ENCODE measurements at places on chromosomes 4 and X.
A peak's percentile ranks its signal among the peaks of the same experiment; 100 is the strongest.

GRCh38 chr4:160316036-160316435, 1213.2 kb downstream of the RAPGEF2 start:
- no peak for DNase-seq

GRCh38 chrX:78650906-78651437, 8.2 kb downstream of the RTL3 start:
- DNase-seq, result no peak

DNA sequence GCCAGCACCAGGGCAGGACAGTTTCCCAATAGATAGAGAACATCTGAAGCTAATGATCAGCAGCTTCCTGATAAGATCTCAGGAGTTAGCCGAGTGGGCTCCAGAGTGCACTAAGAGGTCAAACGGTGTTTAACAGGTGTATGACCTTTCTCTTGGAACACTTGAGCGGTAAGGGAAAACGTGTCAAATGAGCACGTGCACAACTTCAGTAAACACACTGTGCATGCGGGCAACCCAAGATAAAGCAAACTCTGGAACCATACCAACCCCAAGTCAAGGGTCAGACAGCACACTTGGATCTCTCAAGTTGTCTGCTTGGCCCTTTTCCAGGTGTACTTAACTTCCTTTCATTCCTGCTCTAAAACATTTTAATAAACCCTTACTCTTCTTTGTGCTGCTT, 1941.5 kb upstream of the PCDH10 start:
- no peak for DNase-seq

GRCh38 chr4:76948443-76949275, 893 bp upstream of the SEPTIN11 start:
- peak; percentile 76 for DNase-seq

DNA sequence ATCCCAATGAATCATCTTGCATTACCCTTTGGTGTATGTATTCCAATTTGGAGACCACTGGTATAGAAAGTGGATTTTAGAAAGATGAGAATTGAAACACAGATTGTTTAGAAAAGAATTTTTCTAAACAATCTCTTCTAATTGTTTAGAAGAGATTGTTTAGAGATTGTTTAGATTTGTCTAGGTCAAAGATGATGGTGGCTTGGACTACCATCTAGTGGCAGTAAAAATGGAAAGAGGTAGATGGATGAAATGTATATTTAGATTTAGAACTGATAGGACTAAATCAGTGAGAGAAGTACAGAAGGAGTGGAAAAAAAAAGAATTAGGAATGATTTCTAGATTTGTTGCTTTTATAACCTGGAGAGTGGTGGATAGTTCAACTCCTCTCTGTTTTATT, 70.6 kb downstream of the ARSJ start:
- DNase-seq, result no peak

DNA sequence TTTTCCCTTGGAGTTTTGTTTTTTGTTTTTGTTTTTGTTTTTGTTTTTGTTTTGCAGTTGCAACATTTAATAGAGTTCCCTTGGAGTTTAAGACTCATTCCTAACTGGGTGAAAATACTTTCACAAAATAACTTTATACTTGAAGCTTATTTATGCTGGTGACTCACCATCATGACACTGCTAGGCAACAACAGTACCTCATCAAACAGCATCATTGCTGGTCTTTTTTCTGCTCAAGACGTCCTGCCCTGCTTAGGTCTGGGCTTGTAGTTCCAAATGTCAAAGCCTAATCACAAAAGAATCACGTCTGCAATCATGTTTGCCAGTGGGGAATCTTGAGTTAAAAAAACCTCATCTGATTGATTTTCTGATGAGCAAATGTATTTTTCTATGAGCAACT, 105.7 kb upstream of the PRPS2 start:
- DNase-seq, result no peak

GRCh38 chrX:68147848-68148247, 285.4 kb downstream of the OPHN1 start:
- no peak for DNase-seq

DNA sequence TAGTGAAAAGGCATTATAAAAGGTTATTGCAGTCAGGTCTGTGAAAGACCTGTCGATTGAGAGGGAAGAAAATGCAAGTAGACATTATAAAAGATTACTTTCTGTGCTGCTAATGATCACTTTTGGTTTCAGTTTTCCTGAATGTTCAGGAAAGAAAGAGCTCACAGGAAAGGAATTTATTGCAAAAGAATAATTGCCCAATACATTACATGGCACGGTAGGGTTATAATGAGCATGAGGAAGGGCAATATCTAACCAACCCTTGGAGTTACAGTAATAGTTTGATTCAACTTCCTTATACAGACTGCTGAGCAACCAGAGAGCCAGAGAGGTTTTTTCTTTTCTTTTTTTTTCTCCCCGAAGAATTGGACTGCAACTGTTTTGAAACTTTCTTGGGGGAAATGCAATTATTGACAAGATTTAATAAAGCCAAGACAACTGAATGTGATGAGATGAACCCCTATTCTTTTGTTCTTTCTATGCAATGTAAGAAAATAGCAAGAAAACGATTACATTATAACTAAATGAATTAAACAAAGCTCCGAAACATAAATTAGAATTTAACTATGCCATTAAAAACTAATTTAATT, 247.0 kb downstream of the C4orf33 start:
- no peak for DNase-seq

GRCh38 chrX:96563646-96564045, 121.0 kb upstream of the DIAPH2 start:
- no peak for DNase-seq

DNA sequence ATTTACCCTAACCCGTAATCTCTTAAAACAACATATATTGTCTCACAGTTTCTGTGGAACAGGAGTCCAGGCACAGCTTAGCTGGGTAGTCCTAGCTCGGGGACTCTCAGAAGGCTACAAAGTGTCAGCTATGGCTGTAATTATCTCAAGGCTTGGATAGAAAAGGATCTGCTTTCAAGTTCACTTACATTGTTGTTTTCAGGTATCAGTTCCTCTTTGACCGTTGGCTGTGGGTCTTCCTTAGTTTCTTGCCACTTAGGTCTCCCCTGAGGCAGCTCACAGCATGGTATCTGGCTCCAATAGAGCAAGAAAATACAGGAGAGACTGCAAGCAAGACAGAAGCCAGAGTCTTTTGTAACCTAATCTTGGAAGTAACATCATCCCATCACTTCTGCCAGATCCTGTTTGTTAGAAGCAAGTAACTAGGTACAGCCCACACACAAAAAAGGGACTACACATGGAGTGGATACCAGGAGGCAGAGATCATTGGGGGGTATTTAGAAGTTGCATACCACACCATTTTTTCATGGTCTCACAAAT, 137.0 kb downstream of the MAGEB5 start:
- DNase-seq, result no peak

- DNase-seq, result no peak
Measured at GRCh38 chr4:61251129-61251528, 51.0 kb downstream of the ADGRL3 start.

GRCh38 chr4:121243485-121243884, 79.4 kb upstream of the TNIP3 start:
- DNase-seq, result no peak

DNA sequence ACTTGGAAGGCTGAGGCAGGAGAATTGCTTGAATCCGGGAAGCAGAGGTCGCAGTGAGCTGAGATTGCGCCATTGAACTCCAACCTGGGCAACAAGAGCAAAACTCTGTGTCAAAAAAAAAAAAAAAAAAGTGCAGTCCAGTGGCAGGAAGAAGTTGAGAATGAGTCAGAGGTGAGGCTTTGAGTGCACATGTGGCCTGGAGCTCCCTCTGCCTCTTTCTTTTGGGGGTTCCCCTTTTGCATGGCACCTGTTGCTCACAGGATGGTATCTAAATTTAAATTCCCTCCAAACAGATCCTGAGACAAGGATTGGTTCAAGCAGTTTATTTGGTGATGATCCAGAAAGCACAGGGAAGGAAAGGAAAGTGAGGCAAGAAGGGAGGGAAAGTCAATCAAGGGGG, 151.4 kb upstream of the STX18 start:
- no peak for DNase-seq

DNA sequence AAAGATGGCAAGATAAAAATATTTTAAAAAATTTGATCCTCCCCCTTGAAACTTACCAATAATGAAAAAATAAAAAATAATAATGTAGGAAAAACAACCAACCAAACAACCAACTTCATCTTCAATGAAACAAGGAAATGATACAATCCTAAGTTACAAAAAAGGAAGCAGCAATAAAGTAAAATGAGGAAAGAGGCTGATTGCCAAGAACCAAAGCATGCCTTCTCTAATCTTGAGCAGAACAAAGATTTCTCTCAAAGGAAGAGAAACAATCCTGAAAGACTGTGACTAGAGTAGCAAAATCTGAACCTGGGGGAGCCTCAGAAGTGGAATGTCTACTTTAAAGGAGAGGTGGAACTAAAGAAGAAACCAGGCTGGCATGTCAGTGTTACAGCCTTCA, 10.9 kb upstream of the WDFY3 start:
- DNase-seq, result no peak

DNA sequence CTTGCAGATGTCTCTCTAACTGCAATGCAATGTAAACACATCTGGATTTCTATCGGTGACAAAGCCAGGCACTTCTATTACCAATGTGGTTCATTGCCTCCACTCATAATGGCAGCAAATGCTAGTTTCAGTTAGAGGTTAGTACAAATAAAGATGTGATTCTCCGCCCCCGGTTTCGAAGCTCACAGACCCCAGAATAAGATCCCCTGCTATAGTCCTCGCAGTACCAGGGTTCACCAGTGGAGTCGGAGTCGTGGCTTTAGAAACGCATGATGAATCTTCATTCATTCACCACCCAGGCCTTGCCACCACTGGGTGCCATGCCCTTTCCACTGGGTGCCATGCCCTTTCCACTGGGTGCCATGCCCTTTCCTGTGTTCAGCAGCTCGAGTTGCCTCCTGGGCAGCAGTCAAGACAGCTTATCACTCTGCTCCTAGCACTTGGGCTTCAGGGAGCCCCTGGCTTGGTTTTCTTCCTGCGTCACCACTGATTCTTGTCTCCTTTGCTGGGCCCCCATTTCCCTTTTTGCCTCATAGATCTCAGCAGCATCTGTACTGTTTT, 3.5 kb upstream of the NAA10 start:
- no peak for DNase-seq

- DNase-seq, result no peak
Measured at GRCh38 chr4:126482311-126482710, 1150.4 kb upstream of the INTU start.

DNA sequence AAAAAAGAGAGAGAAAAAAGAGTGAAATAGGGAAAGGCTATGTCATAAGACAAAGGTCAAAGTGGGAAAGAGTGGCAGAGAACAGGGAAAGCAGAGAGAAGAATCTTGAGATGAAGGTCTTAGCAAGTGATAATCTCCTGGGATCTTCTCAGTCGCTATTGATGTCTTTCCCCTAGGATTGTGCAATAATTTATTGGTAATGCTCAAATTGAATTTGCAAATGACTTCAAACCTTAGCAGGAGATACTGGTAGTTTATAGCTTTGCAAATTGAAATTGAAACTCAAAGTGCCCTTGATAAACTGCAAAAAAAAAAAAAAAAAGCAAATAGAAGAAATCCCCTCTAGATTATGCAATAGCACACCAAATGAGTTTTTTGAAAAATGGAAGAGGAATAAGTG, 45.7 kb upstream of the MID1 start:
- no peak for DNase-seq

GRCh38 chr4:123632693-123633030, 236.1 kb downstream of the SPRY1 start:
- no peak for DNase-seq

DNA sequence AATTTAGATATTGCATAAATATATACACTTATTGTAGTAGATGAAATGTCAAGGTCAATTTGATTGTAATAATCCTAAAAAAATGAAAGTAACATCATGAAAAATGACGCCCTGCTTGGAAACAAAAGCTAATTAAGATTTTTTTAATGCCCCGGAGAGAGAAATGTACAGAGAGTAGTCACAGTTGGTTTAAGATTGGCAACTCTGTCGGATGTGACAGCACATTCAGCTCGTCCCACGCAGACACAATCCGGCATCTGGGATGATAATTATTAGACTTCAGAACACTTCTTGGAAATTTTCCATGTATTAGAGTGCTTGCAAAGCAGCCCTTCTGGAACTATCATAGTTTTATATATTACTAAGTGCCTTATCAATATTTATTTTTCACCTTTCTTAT, 478.0 kb downstream of the PDHA2 start:
- no peak for DNase-seq

DNA sequence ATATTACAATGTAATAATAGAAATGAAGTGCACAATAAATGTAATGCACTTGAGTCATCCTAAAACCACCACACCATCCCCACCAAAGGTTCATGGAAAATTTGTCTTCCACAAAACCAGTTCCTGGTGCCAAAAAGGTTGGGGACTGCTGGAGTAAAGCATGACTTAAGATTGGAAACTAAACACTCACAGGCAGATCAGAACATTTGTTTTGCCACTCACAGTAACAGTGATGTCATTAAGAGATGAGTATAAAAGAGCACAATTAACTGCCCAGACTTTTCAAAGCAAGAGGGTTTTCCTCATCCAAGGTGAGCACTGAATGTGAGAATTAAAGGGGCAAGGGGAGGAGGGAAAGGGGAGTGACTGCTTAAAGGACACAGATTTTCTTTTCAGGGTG, 35.6 kb downstream of the MAP7D3 start:
- DNase-seq, result no peak

DNA sequence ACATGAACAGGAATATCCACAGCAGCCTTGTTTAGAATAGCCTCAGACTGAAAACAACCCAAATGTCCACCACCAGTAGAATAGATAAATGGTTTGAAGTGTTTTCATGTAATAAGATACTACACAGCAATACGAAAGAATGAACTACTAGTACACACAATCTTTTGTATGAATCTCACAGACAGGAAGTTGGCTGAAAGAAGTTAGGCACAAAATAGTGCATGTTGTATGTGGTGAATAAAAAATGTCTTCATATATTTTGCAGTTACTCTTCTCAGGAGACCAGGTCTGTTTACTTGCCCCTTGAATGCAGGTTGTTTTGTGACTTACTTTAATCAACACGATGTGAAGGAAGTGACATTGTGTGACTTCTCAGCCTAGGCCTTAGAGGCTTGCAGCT, 75.9 kb upstream of the LEF1 start:
- no peak for DNase-seq

GRCh38 chr4:4182835-4183568, 43.7 kb downstream of the OTOP1 start:
- no peak for DNase-seq

DNA sequence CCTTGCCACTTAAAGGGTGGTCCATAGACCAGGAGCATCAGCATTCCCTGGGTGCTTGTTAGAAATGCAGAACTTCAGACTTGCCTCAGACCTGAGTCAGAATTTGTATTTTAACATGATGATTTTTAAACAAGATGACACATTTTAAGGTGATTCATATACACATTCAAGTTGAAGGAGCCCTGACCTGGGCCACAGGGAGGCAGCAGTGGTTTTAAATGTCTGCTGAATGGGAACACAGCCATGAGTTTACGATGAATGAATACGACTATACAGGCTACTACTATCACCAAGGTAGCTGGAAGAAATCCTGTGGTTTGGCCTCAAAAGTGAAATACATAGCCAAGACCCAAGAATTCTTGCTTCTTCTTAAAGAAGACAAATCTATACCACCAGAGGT, 2.9 kb downstream of the HDAC8 start:
- DNase-seq, result no peak

Measured in CD4-positive, alpha-beta T cell treated with Interferon gamma for 1 hour (primary cell).